ENCODE measurements at places on chromosomes 6 and 20.

- DNase-seq = no peak
Observed at GRCh38 chr6:97778290-97779038, 495.4 kb upstream of the MMS22L start.

- no peak for DNase-seq
Observed at GRCh38 chr6:170136541-170137175, 154.2 kb downstream of the DLL1 start.

GRCh38 chr20:43984587-43984986 is 69.9 kb downstream of the TOX2 start:
- DNase-seq = no peak

- DNase-seq = no peak
Observed at GRCh38 chr6:84681693-84682326, 82.6 kb downstream of the TBX18 start.

- DNase-seq = no peak
Observed at GRCh38 chr6:149289192-149289781, 28.2 kb upstream of the TAB2 start.

- DNase-seq = peak; percentile 85
Observed at GRCh38 chr6:33279971-33280511, 3.1 kb downstream of the B3GALT4 start.

DNA sequence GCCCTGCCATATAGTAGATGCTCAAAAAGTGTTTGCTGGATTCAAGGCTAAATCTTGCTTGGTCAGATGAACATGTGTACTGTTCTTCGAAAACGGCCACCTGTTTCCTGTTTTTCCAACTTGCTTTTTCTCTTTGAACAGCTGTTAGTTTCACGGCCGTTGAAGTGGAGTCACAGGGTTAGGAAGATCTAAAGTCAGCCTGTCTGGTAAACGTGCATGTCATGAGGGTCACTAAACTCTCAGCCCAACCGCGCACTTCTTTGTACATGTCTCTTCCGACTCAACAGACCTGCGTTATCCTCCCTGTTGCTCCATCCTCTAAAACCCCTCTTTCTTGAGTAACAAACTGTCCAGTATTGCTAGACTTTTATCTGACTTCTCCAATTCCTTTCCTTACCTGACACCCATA is 93.2 kb upstream of the MAN1A1 start:
- no peak for DNase-seq

DNA sequence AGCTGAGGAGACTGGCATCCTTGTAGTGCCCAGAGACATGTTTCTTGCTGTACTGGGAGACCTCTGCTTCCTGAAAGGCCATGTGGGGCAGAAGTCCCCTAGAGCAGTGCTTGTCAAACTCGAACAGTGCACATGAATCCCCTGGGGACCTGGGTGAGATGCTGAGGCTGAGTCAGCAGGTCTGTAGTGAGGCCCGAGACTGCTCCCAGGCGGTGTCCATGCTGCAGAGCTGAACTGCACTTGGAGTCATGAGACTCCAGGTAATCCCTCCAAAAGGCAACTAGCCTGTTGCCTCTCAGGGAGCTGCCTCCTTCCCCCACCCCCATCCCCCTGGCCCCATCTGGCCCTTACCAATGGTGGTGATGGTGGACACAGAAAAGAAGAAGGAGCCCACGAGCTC is 3.7 kb downstream of the KCNK17 start:
- no peak for DNase-seq

DNA sequence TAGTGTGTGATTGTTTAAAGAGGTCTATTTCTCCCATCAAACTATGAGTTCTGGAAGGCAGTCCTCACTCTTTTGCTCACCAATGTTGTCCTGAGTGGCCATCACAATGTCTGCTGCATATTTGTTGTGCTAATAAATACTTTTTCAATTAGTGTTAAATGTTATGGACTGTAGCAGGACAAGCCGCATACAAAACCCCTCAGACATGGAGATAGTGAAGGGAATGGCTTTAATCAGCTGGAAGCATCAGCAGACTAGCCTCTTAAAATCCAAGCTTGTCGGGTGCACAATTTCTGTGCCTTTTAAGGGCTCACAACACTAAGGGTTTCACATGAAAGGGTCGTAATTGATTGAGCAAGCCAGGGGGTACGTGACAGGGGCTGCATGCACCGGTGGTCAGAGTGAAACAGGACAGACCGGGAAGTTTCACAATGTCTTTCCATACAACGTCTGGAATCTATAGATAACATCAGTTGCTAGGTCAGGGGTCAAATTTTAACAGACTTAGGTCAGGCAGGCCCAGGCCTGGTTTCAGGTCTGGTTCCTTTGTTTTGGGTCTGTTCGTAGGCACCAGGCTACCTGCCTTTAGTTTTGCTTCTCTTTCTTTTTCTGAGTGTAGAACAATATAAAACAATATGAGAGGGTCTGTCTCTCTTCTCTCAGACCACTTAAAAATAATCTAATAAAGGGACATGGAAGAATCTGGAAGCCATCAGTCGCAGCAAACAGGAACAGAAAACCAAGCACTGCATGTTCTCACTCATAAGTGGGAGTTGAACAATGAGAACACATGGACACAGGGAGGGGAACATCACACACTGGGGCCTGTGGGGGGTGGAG is 327.6 kb upstream of the HTR1E start:
- no peak for DNase-seq

GRCh38 chr6:107348224-107348623 is 111.1 kb downstream of the PDSS2 start:
- peak; percentile 6 for DNase-seq

DNA sequence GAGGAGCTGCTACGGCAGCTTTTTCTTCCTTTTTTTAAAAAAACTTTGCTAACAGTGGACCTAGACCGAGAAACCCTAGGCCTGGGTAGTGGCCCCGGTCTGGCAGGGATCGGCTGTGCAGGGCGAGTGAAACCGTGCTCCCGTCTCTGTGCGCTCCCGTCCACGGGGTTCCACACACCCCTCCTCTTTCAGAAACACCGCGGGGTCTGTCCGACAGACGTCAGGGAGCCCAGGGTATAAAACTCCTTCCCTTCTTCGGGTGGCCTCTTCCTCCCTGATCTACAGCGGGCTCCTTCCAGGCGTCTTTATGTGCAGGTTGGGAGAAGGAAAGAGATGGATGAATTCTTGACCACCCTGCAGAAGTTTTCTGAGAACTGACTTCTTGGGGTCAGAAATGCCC is 27.1 kb upstream of the SMOC2 start:
- no peak for DNase-seq

DNA sequence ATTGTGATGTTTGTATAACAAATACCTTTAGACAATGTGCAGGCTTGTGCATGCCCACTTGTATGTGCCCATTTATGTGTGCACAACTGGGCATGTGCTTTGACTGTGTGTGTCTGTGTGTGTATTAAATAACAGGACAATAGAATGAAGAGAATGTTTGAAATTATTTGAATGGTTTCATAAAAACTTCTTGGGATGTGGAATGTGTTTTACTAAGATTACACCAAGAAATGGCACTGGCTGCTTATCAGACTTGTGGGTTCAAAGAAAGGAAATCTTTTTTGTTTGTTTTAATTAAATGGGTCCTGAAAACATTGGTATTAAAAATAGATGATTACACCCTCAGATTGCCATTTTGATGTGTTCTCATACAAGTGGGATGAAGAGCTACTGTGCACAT is 191.6 kb upstream of the CCN2 start:
- no peak for DNase-seq

- no peak for DNase-seq
Observed at GRCh38 chr20:12040261-12040660, 122.6 kb downstream of the BTBD3 start.

GRCh38 chr6:168529214-168529613 is 88.2 kb downstream of the SMOC2 start:
- DNase-seq = no peak

GRCh38 chr6:106568530-106568929 is 60.8 kb downstream of the RTN4IP1 start:
- no peak for DNase-seq

DNA sequence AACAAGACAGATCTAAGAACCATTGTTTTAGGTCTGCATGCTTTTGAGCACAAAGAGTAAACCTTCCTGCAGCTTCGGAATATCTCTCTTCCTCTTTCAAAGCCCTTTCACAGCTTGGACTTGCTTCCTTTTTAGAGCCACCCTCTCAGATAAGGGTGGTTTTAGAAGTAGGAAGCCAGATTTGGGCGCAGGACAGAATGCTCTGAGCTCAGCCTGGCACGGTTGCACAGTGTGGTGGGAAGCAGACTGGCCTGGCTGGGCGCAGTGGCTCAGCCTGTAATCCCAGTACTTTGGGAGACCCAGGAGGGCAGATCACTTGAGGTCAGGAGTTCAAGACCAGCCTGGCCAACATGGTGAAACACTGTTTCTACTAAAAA is 35.6 kb upstream of the PNRC1 start:
- DNase-seq = no peak

DNA sequence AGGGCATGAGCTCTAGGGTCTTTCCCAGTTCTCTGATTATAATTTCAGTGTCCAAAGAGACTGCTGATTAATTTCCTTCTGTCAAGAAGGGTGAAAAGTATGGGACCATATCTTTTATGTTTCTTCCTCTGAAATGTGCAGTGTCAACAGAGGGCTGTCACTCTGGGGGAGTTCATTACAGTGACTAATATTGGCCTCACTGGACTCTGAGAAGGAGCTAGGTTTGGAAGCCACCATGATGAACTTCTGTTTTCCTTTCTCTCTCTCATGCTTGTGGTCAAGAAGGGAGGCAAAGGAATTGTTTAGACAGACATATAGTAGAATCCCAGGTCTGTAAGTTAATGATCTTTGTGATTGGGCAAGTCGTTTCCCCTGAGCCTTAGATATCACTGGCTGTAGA is 41.8 kb upstream of the BMP6 start:
- DNase-seq = no peak

- no peak for DNase-seq
Observed at GRCh38 chr6:102197211-102197610, 803.7 kb downstream of the GRIK2 start.

- no peak for DNase-seq
Observed at GRCh38 chr6:123888771-123889513, 85.3 kb downstream of the NKAIN2 start.

DNA sequence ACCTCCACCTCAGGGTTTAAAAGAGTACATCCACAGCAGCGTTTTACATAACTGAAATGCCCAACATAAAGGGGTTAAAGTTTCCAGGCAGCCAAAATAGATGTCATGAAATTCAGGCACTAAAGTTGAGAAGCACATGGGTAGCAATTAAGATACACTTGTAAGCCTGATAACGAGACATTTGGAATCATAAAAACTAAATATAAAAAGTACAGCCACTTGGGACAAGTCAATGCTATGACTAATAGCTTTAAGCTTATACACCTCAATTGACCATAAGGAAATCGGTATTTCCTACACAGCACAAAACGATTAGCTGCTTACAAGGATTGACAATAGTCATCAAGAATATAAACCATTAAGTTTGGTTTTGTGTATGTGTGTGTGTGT is 11.8 kb downstream of the LOC128125822 start:
- no peak for DNase-seq

DNA sequence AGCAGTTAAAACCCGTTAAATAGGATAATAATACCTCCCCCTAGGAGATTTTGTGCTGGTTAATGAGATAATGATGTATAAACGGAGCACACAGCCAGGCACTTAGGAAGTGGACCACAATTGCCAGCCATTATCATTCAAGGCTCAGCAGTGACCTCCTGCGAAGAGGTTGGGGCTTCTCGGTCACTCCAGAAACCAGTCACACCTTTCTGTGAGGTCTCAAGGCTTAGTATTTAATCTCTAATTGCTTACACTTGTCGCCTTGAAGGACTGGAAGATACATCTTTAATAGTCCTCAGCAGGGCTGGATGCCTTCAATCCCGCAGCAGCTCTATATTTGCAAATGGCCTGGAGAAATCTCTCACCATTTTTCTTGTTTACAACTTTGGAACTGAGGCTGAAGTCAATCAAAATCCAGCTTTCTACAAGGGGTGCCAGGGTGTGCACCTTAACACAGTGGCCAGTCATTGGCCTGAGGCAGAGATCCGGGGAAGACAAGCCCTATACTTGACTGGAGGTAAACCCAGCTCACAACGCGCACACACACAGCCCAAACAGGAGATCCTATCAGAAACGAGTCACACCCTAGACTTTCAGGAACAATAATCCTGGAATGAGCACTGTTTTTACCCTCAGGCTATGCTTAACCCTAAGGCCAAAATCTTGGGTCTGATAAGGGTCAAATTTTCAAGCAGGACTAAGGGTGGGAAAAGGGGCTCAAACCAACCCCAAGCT is 1.2 kb downstream of the POU5F1 start:
- no peak for DNase-seq
